ENCODE measurements at places on chromosomes 1 and 21.

DNA sequence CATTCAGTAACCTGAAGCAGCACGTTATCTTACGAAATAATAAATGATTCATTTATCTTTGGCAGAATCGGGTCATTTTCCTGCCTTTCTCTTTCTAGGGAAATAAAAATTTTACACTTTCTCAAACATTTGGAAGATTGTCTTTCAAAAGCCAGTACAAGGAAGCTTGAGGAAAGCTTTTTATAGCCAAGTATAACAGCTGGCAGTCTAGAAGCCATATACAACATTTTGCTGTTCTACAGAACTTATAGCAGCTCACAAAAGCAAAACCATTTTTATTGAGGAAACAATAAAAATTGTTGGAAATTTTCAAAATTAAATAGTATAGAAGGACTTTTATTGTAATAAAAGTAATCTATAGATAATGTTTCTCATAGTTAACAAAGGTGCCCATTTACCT is 448.6 kb downstream of the SMYD3 start:
- DNase-seq: no peak

- no peak for DNase-seq
Measured at GRCh38 chr1:10386761-10387676, 11.8 kb upstream of the PGD start.

DNA sequence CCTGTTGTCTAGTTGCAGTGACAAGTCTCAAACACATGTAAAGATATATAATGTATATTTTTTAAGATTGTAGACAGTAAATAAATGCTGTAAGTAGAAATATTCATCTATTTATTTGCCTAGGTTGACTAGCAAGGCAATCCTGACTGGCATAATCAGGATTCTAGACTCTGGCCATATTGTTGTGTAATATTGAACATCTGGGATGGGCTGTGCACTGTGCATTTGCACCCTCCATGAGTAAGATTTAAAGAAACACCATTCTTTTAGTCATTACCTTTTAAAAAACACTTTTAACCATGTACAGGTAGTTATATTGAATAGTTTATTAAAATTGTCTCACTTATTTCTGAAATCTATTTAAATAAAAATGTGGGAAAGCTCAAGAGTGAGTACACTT is 32.4 kb downstream of the RASAL2 start:
- DNase-seq: no peak

DNA sequence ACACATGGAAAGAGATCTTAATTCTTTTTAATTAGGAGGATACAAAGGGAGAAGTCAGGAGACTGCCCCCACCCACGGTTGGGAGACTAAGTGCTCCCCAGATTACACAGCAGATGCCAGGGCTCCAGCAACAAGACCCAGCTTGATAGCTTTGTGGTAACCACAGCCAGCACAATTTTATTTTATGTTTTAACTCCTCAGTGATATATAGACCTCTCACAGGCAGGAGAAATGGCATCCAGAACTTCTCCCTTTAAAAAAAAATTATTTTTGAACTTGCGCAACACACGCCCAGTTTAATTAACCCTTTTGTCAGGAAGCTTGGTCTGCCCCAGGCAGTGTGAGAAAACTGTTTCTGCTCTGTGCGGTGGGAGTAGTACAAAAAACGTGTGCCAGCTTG is 62.6 kb upstream of the ACOT11 start:
- DNase-seq: no peak

GRCh38 chr1:205339197-205339702 is 17.5 kb downstream of the KLHDC8A start:
- DNase-seq: no peak

DNA sequence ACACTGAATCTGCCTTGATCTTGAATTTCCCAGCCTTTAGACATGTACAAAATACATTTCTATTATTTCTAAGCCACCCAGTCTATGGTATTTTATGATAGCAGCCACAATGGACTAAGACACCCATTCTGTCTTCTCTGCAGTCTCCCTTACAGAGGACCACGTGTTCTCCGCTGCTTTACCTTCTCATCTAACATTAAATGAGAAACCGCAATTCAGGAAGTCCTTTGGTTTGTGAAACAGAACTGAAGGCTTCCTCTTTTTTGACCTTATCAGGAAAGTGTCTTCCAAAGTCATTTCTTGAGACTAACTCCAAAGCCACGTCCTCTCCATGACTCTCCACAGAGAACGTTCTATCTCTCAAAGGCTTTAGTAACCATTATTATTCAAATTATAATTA is 560.1 kb downstream of the OMA1 start:
- DNase-seq: no peak
